ENCODE measurements at places on chromosomes 1 and 21. TPM values are rescaled to one million over a fixed set of nuclear protein-coding genes. Genes with fewer than 3 reads are reported as not detected.

The NES gene
- 15.3 TPM for total RNA-seq

The ZC3H12A gene
- total RNA-seq: 12.6 TPM

The CR1 gene
- 5.8 TPM for total RNA-seq

The PTPRF gene
- total RNA-seq: 55.8 TPM

The AJAP1 gene
- total RNA-seq: 0.32 TPM

The POU3F1 gene
- not detected for total RNA-seq

The AK2 gene
- total RNA-seq: 90.1 TPM

The RHOU gene
- total RNA-seq: 53.0 TPM

The LAPTM5 gene
- total RNA-seq: 59.7 TPM

The SLC22A15 gene
- total RNA-seq: 2.3 TPM

The ANGPTL1 gene
- total RNA-seq: 210 TPM

The WNT3A gene
- not detected for total RNA-seq

The OR2AK2 gene
- not detected for total RNA-seq

The LEFTY2 gene
- total RNA-seq: 1.1 TPM

The TTC24 gene
- total RNA-seq: not detected

The SPRR3 gene
- total RNA-seq: 5.9 TPM

The WNT2B gene
- total RNA-seq: 4.8 TPM

The GABPB2 gene
- 28.5 TPM for total RNA-seq

The TMPRSS15 gene
- total RNA-seq: not detected

The NBPF8 gene
- total RNA-seq: 11.1 TPM

The HAPLN2 gene
- 1.6 TPM for total RNA-seq

The EDARADD gene
- 0.27 TPM for total RNA-seq

The FCRL2 gene
- not detected for total RNA-seq

Measured in gastroesophageal sphincter (tissue), 4 donors.